GM13977 (cell line): ENCODE measurements at places on chromosomes 4 and X.

GRCh38 chr4:1413687-1414479, 7.6 kb upstream of the NKX1-1 start:
- no peak for DNase-seq

DNA sequence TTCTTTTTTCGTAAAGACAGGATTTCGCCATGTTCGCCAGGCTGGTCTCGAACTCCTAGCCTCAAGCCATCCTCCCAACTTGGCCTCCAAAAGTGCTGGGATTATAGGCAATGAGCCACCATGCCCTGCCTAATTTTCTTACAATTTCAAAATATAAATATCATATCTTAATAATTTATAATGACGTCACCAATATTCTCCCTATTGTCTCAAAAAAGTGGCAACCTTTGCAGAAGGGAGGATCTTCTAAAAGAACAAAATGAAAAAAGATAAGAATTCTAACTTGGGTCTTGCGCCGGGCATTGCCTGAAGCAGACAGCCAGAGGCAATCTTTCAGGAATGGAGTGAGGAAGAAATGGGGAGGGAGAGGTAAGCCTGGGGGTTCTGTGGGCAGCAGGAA, 37.9 kb upstream of the WAS start:
- no peak for DNase-seq

DNA sequence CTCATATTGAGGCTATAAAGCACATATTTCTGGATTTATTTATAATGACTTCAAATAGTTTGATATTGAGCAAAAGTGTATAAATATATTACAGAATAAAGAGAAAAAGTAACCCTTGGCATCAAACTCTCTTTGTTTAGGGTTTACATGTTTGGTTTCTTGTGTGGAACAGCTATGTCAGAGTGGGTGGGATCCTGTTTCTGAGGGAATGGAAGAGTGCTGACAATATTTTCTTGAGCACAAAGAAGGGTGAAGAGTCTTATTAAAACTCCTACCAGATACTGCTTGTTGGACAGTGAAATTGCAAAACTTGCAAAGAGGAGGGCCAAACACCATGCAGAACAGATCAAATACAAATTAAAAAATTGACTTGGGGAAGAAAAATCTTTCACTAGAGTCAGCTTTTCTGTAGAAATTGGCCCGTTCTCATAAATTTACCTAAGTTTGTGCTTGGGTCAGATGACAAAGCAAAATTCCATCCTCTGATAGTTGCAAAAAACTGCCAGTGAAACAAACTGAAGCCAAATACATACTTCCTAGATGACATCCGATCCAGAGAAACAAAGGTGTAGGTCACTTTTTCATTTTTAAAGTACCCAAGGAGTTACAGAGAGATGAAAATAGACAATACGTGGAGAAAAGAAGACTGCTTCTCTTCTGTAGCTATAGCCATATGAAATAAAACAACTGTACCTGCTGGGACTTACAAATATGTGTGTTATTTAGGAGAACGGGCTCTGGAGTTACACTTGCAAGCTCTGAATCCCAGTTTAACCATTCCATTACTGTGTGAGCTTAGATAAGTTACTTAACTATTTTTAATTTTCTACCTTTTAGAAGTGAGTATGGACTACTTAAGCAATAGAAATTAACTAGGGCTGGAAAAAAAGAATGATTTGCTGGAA, 133.3 kb downstream of the MAML3 start:
- DNase-seq: no peak

- DNase-seq: no peak
Observed at GRCh38 chr4:142278663-142279062, 567.4 kb downstream of the INPP4B start.

DNA sequence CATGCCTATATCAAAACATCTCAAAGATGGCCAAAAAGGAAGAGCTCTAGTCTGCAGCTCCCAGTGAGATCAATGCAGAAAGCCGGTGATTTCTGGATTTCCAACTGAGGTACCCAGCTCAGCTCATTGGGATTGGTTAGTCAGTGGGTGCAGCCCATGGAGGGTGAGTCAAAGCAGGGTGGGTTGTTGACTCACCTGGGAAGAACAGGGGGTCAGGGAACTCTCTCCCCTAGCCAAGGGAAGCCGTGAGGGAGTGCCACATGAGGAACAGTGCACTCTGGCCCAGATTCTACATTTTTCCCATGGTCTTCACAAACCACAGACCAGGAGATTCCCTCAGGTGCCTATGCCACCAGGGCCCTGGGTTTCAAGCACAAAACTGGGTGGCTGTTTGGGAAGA, 57.3 kb upstream of the FGF16 start:
- no peak for DNase-seq

DNA sequence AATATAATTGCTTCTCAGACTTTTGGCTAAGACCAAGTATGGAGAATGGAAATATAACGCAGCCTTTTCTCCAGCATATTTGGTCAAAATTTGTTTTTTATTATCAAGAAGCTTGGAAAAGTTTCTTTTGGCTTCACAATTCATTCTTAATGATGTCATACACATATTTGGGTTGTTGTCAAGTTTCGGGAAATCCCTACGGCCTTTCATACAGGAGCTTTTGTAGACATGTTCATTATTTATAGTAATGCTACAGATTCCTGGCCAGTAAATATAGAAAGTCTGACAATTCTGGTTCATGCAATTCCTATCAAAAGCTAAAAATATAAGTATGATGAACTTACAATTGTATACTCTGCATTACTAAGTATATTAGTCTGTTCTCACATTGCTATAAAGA, 112.9 kb downstream of the IRF2 start:
- no peak for DNase-seq

DNA sequence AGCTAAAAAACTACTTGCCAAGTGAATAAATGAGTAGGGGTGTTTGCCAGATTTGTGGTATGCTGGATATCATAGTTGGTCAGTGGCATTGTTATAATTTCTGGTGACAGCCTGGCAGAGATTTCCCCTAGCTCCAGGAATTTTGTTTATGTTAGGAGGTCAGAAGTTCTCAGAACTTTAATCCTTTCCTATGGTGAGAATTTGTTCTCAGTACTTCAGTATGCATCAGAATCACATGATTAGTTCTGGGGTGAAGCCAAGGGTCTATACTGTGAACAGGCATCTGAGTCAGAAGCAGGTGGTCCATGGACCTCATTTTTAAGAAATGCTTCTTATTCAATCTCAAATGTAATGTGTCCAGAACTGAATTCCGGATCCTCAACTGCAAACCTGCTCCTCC, 10.5 kb downstream of the RASSF6 start:
- DNase-seq: no peak

DNA sequence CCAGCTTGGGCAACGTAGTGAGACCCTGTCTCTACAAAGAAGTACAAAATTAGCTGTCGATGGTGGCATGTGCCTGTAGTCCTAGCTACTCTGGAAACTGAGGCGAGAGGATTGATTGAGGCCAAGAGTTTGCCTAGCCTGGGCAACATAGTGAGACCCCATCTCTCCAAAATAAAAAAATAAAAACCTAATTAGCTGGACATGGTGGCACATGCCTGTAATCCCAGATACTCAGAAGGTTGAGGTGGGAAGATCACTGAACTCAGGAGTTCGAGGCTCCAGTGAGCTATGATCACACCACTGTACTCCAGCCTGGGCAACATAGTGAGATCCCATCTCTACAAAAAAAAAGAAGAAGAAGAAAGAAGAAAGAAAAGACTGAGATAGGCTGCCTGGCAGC, 17.4 kb downstream of the PLAC1 start:
- DNase-seq: no peak

- DNase-seq: no peak
Observed at GRCh38 chr4:62394766-62395165, 1194.6 kb downstream of the ADGRL3 start.

GRCh38 chr4:179871726-179872125, 2371.5 kb upstream of the TENM3 start:
- DNase-seq: no peak

DNA sequence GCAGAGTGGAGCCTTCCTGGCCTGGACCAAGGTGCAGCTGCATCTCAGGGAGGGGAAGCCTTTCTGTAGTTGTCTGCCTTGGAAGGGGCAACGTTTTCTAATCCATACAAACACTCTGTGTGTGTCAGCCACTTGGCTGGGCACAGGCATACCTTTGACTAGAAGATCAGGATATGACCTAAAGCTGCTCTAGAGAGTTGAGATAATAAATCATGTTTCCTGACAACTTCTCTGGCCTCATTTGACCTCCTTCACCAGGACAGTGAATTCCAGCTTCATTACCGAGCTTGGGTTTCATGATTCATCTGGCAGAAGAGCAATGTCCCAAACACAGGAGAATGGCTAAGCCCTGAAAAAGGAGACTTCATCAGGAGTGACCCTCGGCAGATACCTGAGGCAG, 89.6 kb upstream of the KIT start:
- DNase-seq: no peak

GRCh38 chr4:55608591-55608990, 16.5 kb upstream of the PDCL2 start:
- no peak for DNase-seq

GRCh38 chr4:188683571-188683970, 544.3 kb downstream of the TRIML1 start:
- DNase-seq: no peak

DNA sequence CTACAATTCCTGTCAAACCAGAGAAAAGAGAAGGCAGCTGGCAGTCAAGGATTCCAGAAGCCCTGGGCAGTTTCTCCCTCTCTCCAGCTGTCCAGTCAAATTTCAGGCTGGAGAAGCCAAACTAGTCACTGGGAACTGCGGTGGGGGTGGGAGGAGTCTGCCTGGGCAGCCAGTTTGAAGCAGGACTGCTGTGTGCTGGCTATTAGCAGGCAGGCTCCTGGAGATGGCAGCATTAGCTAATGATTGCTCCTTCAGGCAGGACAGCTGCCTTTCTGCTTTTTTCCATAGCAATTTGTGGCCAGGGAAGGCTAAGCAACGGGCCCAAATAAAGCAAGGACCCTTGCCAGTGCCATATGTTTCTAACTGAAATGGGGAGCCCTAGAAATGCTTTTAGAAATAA, 44.7 kb upstream of the FGF13 start:
- no peak for DNase-seq

GRCh38 chrX:130652824-130653578, 250.0 kb downstream of the ENOX2 start:
- no peak for DNase-seq

DNA sequence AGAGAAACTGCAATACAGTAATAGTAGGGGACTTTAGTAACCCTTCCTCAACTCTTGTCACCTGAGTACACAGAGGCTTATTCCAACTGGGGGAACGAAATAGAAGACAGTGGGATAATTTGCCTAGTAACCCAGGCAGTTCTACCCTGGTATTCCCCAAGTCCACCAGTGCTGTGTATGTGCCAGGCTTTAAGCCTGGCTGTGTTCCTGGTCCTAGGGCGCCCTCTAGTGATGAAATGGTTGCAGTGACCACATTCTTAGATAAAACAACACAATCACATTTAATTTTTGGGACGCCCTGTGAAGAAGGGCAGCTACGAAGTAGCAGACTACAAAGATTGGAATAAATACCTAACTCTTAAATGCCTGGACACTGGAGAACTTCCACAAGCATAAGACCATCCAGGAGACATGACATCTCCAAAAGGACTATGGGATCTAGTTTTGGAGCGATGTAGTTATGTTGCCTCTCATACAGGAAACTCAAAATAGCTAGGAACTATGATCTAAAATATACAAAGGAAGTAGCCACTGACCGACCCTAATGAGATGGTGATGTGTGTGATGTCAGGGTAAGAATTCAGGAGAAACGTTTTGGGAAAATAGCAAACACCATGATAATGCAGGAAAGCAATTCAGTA, 288.5 kb upstream of the ZCCHC13 start:
- peak; percentile 69 for DNase-seq

DNA sequence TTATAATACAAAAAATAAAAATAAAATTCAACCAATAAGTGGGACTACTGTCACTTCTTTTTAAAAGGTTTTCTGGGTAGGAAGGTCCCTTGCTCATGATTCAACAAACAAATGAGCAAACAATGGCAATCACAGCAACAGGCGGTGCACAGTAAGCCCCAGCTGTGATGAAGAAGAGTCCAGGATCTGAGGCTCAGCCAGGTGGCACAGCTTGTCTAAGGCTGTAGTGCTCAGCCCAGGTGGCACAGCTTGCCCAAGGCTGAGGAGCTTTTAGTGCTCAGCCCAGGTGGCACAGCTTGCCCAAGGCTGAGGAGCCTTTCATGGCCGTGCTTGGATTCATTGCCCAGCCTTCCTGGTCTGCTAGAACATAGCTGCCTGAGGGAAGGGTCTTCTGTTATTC, 75.0 kb downstream of the ZFYVE28 start:
- DNase-seq: no peak

GRCh38 chrX:53319614-53320542, 38.5 kb upstream of the IQSEC2 start:
- DNase-seq: no peak

GRCh38 chr4:7771056-7771455, 168.6 kb downstream of the AFAP1 start:
- DNase-seq: peak; percentile 41

GRCh38 chrX:50567636-50568035, 97.0 kb upstream of the DGKK start:
- no peak for DNase-seq

DNA sequence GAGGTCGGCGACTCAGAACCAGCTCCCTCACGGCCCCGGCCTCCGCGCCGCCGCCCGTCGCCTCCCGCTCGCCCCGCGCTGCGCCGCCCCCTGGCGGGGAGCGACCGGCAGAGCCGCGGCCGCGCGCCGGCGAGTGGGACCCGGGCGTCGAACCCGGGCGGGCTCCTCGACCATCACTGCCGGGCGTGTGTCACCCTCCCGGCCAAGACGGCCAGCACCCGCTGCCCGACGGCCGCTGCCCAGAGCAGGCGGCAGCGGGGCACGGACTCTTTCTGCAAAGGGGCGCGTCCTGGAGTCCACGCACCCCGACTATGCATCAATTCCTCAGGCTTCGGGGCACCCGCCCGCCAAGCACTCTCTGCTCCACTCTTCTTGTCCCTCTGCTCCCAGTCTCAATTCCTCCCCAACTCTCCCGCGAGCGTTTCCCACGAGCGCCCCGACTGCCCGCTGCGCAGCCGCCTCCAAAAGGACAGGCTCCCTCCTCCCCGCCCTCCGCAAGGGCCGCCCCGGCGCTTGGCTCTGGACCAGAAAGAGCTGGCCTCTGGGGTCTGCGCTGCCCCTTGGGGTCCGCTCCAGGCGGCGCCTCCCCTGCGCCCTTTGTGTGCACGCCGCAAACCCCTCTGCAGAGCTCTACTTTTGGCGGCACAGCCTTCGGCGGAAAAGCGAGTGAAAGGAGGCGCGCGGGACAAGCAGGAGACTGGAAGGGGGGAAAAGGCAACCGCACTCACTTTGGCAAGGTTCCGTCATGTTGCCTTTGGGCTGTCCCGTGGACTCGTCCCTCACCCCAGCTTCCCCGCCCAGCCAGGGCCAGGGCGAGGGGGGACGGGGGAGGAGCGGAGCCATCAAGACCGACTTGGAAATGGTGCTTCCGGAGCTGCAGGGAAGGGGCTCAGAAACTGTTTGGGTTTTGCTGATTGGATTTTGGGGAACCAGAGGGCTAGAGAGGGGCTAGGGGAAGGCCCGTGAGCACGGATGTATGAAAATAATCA, 1.0 kb downstream of the PDE5A start:
- peak; percentile 88 for DNase-seq

DNA sequence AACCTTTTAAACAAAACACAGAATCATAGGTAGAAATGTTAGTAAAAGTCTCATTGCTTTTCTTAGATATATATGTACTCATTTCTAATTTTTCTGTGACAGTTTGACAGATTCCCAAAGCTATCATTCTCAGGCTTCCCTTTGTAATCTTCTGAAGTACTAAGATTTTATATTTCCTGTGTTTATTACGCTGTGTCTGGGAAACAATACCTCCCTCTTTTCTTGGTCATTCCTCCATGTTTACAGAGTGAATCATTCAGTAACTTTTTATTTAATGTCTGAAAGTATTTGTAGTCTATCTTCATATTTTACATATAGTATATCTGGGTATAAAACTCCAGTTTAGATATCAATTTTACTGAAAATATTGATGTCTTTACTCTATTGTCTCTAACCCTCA, 1826.3 kb upstream of the IGFBP7 start:
- no peak for DNase-seq
